ENCODE measurements at places on chromosomes 11 and 22. TPM values are rescaled to one million over a fixed set of nuclear protein-coding genes. Genes with fewer than 3 reads are reported as not detected.

GRCh38 chr11:26708736-26709456 lies 13.0 kb downstream of the SLC5A12 start:
- no peak for DNase-seq

GRCh38 chr11:125157118-125157733 lies 7.3 kb upstream of the PKNOX2 start:
- no peak for DNase-seq

DNA sequence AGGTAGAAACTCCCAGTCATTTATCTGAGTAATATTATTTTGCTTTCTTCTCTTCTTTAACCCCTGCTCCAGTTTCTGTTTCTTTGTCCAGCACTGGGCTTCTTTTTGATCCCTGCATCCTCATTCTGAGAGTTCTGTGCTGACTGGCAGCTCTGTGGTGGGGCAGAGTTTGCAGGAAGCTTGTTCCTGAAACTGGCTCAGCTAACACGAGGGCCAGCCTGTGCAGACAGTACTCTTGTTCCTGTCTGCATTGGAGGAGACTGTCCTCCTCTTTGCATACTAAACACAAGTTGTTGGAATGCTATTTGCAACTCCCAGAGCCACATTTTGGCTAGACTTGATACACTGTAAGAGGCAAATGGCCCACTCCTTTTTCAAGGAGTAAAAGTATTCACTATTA lies 93.1 kb upstream of the HORMAD2 start:
- no peak for DNase-seq

GRCh38 chr22:35894937-35895708 lies 133.5 kb downstream of the RBFOX2 start:
- peak; percentile 91 for DNase-seq

The TIMP3 gene
- total RNA-seq, result 544 TPM

All from RPMI7951 (cell line).